Fibroblast of upper back skin (primary cell): ENCODE measurements at places on chromosomes 12 and 14.

DNA sequence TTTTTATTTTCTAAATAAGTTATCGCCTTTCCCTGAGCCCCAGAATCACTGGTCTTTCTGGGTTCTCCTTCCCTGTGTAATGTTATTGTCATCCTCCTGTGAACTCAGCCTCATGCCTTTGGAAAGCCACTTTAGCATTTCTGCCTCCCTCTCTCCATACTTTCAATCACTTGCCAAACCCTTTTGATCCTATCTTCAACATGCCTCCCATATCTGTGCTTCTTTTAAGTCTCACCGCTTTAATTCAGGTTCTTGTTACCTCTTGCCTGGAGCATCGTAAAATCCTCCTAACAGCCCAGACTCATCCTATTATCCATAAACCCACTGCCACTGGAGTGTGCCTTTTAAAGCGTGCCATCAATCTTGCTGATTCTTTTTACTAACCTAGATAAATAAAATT, 321.8 kb downstream of the BMP4 start:
- DNase-seq = no peak

DNA sequence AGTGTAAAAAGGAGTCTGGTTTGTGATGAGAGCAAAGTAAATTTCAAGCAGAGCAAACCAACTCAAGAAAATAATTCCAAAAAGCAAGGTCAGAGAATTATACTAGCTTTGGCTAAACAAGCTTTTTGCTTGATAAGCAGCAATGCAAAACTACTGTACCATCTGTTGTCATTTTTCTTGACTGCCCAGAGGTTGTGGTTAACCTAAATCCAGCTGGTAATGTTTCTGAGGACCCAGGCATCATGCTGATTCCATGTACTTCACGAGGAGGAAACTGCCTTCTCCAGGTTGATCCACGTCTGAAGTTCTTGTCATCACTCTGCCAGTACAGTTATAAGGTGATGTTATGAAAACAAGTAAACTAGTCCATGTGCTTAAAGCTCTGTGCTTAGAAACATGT, 185.2 kb downstream of the ACSS3 start:
- DNase-seq = no peak

DNA sequence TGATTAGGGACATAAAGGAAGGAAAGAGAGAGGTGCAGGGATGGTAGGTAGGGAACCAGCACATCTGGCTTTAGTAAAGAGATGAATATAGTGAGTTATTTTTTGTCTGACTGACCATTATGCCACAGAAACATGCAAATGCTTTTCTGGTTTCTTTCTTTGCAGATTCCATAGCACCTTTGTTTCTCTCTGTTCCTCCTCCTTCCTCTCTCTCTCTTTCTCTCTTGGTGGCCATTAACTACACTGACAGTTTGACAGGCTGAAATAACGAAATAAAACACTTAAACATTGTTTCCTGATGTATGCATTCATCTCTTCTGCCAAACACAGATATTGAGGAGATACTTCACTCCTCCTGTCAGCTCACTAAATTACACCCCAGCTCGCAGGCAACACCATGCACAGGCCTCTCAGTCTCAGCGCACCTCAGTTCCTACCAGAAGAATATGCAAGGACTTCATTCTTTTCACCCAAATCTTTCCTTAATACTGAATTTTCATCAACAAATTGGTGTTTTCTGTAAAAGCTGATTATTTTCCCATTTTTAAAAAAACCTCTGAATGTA, 406.9 kb upstream of the SOX5 start:
- no peak for DNase-seq

DNA sequence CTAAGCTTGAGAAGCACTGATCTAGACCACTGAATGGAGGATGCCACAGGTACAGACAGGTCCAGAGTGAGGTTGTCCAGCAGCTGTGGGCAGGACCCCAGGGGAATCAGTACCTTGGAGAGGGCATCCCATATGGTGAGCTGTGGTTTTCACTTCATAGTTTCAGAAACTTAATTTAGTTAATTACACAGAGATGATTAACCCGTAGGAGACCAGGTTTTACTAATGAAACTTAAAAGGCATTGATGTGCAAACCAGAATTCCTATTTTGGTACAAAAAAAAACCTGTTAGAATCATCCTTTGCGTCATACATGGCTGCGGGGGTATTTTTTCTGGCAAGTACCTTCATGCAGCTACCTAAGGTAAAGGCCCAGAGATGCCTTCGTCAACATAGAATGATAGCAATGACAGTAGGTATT, 159.3 kb downstream of the DACT1 start:
- no peak for DNase-seq

DNA sequence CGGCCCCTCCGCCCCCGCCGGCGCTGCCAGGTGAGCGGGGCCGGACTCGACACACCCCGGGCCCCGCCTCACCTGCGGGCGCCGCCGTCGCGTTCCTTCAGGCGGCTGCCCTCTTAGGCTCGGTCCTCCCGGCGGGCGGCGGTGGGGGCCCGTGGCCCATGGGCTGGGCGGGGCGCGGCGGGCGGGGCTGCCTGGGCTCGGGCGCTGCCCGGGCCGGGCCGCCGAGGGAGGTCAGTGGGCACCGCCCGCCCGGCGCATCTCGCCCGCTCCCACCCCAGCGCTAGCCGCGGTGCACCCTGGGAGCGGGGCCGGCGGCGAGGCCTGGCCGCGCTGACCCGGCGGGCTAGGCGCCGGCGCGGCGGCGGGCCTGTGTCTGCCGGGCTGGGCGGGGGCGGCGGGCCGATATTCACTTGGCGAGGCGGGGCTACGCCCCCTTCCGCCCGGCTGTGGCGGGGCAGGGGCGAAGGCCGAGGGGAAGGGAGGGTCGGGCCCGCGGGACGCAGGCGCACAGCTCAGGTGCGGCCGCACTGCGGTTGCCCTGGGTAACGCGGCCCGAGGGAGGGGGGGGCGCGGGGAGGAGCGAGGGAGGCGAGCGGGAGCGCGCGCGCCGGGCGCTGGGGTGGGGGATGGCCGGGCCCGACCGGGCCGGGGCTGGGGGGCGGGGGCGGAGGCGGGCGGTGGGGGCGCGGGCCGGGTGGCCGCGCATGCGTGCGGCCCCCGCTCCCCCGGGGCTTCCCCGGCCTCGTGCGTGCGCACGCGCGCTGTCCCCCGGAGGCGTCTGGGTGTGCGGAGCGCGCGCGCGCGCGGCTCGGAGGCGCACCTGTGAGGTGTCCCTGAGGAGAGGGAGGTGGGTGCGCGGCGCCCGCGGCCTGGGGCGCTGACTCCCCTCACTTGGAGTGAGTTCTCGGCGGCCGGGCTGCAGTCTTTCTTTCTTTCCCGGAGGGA, at the start of the genes CCDC92 and ZNF664:
Gene CCDC92 (minus strand): TSS at position 375 of the 945 bp plus-strand sequence. CDS start 28,526 bp downstream, outside the sequence.
Gene ZNF664 (plus strand): TSS at position 759 of the 945 bp plus-strand sequence. CDS start 38,930 bp downstream, outside the sequence.
- peak; percentile 90 for DNase-seq

DNA sequence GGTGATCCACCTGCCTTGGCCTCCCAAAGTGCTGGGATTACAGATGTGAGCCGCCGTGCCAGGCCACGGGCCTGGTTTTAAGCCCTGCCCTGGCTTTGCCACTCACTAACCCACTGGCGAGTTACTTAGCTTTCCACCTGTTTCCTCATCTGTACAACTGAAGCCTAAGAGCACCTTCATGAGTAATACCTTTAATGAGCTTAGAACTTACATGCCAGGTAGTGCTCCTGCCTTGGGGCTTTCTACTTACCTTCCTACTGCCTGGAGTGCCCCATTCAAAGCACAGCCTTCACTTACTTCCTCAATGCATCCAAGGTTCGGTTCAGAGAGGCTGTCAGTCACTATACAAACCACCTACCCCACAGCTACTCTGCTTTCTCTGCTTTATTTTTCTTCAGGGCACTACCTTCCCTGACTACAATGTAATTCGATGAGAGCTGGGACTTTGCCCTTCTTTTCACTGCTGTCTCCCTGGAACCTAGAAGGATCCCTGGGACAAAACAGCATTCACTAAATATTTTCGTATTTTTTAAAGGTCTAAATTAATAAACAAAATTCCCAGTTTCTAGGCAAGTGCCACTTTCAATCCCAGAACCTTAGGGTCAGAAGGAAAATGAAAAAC, 13.8 kb downstream of the ZCCHC8 start:
- DNase-seq = no peak
